Stimulated activated CD4-positive, alpha-beta T cell treated with anti-CD3 and anti-CD28 coated beads, Interleukin-2, amount 100 ng/mL, for 24 hours (primary cell): ENCODE measurements at places on chromosomes 5 and 9.

DNA sequence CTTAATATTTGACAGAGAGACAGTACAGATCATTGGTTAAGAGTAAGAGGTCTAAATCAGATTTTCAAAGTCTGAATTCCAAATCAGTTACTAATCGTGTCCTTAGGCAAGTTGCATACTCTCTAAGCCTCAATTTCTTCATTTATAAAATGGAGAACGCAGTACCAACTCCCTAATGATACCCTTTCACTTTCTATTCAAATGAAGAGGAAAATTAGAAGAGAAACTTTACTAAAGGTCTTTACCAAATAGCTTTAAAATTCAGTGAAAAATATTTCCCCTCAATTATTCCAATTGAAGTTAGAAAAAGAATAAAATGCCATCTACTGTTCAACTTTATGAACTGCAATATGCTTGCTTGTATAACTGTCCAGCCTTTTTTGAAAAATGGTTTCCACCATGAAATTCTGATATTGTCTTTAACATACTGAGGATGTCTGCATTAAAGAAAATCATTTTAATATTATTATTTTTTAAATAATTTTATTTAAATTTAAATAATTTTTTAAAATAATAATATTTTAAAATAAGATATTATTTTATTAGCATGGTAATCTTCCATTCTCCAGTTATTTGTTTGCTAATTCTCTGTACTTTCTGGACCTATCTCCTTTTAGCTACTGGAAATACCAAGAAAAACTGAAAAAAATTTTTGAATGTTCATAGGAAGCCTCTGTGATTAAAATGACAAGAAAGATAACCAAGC is 36.0 kb downstream of the POC5 start:
- no peak for DNase-seq

GRCh38 chr5:173882632-173883031 is 5.5 kb upstream of the CPEB4 start:
- DNase-seq = no peak

- no peak for DNase-seq
These were observed 19.1 kb upstream of the TRIO start for GRCh38 chr5:14123974-14124482.

GRCh38 chr5:94908889-94909480 is 290.5 kb downstream of the SLF1 start:
- DNase-seq = no peak

- DNase-seq = peak; percentile 40
These were observed 441.8 kb upstream of the TLE4 start for GRCh38 chr9:79129865-79130480.

GRCh38 chr9:100324594-100325200 is 28.0 kb downstream of the TEX10 start:
- no peak for DNase-seq

DNA sequence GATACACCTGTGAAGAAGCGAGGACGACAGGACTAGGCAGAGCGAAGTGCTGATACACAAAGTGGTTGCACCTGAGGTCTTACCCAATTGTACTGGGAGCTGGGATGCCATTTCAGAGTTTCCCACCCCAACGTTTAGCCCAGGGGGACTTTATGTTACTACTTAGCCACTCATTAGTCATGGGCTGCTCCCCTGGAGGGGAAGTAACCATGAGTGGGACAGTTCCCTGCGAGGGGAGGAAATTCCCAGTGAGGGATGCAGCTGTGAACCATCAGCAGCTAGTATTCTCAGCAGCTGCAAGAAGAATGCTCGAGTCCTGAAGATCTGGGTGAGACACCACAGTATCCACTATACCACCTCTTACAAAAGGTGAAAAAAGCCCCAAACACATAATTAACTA is 93.7 kb upstream of the ACTBL2 start:
- no peak for DNase-seq
